ENCODE measurements at places on chromosomes 3 and 15. TPM values are rescaled to one million over a fixed set of nuclear protein-coding genes. Genes with fewer than 3 reads are reported as not detected.

The MST1R gene
- total RNA-seq: 0.55 TPM

The SUSD5 gene
- total RNA-seq: 38.5 TPM

The ENTPD3 gene
- total RNA-seq: not detected

The CTXN2 gene
- not detected for total RNA-seq

The ARPP21 gene
- total RNA-seq: 4.9 TPM

The DZIP1L gene
- total RNA-seq: 42.1 TPM

The AMT gene
- total RNA-seq: 6.0 TPM

The CPN2 gene
- not detected for total RNA-seq

The ZDHHC19 gene
- total RNA-seq: not detected

The GOLGA6L10 gene
- 2.4 TPM for total RNA-seq

The CDC25A gene
- 2.7 TPM for total RNA-seq

The TTC21A gene
- 8.1 TPM for total RNA-seq

The CHCHD6 gene
- 15.3 TPM for total RNA-seq

The FETUB gene
- total RNA-seq: not detected
